CD4-positive, alpha-beta T cell treated with Interleukin-6 at 100 ng/mL for 8 hours (primary cell): ENCODE measurements at places on chromosomes 2 and 18.

DNA sequence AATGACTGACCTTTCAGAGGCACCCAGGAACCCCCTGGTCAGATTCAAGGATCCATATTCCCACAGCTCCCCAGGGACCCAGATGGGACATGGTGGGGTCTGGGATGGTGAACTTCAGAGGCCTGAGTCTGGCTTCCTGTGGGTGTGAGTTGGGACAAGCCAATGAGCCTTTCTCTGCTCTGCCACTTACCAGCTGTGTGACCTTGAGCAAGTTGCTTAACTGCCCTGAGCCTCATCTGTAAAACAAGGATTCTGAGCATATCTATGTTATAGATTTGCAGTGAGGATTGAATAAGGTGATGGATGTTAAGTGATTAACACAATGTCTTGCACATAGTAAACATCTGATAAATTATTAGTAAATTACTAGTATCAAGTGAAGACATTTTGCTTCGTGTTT, 6.4 kb downstream of the ABCG8 start:
- DNase-seq, result no peak

- no peak for DNase-seq
These were observed 30.8 kb upstream of the RPL37A start for GRCh38 chr2:216467845-216468244.

DNA sequence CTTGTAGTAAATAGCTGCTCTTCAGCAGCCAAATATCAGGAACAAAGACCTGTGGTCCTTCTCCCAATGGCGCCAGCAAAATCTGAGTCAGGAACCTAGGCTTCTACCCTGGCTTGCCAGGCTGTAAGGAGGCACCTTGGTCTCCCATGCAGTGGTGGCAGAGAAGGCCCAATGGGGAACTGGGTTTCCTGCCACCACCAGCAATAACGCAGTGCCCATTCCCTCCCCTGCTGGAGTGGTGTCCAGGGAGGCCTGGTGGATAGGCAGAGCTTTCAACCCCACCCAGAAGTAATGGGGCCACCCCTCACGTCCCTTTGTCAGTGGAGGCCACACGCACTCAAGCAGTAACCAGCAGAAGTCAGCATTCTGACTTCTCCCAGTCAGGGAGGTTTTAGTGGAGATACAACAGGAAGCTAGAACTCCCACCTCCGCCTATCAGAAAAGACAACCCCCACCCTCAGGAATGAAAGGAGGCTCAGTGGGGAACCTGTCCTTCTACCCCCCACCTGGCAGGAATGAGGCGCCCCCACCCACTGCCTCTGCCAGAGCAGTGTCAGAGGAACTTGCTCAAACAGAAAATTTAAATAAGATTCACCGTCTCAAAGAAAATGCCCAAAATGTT, 132.4 kb downstream of the COPS8 start:
- no peak for DNase-seq

GRCh38 chr2:230783101-230783500, 70.5 kb downstream of the CAB39 start:
- no peak for DNase-seq

GRCh38 chr2:217054791-217055190, 194.9 kb upstream of the TNP1 start:
- no peak for DNase-seq

- no peak for DNase-seq
These were observed 132.0 kb upstream of the ZSWIM2 start for GRCh38 chr2:186980787-186981550.

GRCh38 chr2:240162939-240163714, 22.7 kb upstream of the OTOS start:
- DNase-seq, result no peak

DNA sequence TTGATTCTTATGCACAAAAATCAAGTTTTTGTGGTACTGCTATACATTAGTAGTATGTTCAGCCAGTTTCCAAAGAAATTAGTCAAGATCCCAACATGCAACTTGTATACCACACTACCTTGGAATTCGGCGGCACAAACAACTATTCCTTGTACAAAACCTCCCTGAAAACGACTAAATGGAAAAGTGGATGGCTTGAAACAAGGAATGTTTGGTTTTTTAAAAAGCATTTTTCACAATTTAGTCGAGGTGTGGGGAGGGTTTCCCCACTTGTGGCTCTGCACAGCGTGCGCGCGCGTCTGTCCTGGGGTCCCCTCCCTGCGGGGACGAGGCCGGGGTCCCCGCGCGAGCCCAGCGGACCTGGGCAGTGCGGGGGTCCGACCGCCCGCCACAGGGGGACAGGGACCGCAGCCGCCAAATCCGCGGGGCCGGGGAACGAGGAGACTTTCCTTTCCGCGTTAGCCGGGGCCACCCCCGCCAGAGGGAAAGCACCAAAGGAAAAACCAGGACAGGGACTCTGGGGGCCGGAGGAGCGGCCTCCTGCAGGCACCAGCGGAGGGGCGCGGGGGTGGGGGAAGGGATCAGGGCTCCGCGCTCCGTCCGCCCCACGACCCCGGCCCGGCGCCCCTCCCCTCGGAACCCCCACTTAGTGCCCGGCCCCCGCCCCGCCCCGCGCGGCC, 534 bp upstream of the SOCS6 start:
- no peak for DNase-seq

GRCh38 chr2:160973991-160974390, 186.2 kb upstream of the TANK start:
- DNase-seq, result no peak

GRCh38 chr2:167861574-167862193, 385.7 kb downstream of the STK39 start:
- DNase-seq, result no peak

- no peak for DNase-seq
These were observed 236.0 kb downstream of the CYRIA start for GRCh38 chr2:16429431-16430145.
